ENCODE measurements at places on chromosomes 4 and X.

- DNase-seq: no peak
Observed at GRCh38 chr4:189974056-189974455, 33.4 kb downstream of the FRG1 start.

GRCh38 chr4:48499551-48500066 lies 9.6 kb downstream of the ZAR1 start:
- DNase-seq: no peak

- DNase-seq: no peak
Observed at GRCh38 chrX:110055616-110056015, 52.7 kb downstream of the TMEM164 start.

GRCh38 chr4:107693132-107693531 lies 26.9 kb downstream of the PAPSS1 start:
- DNase-seq: no peak

- no peak for DNase-seq
Observed at GRCh38 chr4:91118597-91118996, 991.4 kb downstream of the CCSER1 start.

Data from activated T-cell treated with anti-CD3 and anti-CD28 coated beads for 1 hour (primary cell).